Hippocampal formation (tissue), 2 donors: ENCODE measurements at places on chromosomes 5 and 9.

- DNase-seq = no peak
Observed at GRCh38 chr5:135504376-135504775, 31.4 kb downstream of the NEUROG1 start.

GRCh38 chr5:39331861-39332381, 32.4 kb downstream of the C9 start:
- DNase-seq = no peak

DNA sequence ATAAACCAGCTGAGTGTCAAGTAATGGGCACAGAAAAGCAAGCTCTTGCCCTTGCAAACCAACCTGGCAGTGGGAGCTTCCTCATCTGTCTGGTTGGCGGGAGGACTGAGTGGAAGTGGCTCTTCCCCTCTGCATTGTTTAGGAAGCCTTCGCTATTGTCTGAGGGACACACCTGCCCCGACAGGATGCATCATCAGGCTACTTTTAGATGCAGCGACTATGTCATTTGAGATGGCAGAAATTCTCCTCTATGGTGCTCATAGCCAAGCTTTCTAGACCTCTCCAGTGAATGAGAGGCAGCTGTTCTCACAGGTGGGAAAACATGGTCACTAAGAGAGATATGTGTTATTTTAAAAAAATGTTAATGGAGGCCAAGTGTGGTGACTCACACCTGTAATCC, 104.0 kb downstream of the DOCK8 start:
- DNase-seq = no peak

- DNase-seq = no peak
Observed at GRCh38 chr5:421287-421880, 21.6 kb upstream of the EXOC3 start.

- DNase-seq = no peak
Observed at GRCh38 chr5:168030912-168031311, 260.5 kb upstream of the WWC1 start.

- DNase-seq = no peak
Observed at GRCh38 chr9:81874250-81874649, 54.0 kb upstream of the SPATA31D4 start.

DNA sequence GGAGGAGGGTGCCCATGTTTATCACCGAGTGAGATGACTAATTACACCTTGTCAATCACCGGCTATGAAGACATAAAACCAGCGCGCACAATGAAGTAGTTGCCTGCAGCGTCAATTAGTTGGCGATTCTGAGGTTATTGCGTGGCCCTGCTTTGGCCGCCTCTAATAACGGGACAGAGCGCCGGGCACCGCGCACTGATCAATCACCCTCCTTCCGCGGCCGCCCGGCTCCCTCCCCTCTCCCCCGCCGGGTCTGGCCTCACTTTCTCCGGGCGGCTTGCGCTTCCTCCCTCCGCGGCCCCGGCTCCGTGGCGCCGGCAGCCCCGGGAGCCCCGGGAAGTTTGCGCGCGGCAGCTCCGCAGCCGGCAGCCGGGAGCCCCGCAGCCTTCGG, 3.3 kb upstream of the LHX2 start:
- no peak for DNase-seq

GRCh38 chr9:87109851-87110250, 162.5 kb upstream of the GAS1 start:
- no peak for DNase-seq

- no peak for DNase-seq
Observed at GRCh38 chr5:110087829-110088228, 398.1 kb downstream of the MAN2A1 start.

GRCh38 chr9:101333490-101333889, 51.3 kb downstream of the BAAT start:
- no peak for DNase-seq

- DNase-seq = no peak
Observed at GRCh38 chr5:169795338-169795737, 158.3 kb downstream of the DOCK2 start.

- no peak for DNase-seq
Observed at GRCh38 chr5:169717288-169717687, 80.2 kb downstream of the DOCK2 start.
